Fibroblast of skin of scalp (primary cell): ENCODE measurements at places on chromosomes 1 and 21.

- DNase-seq, result no peak
Measured at GRCh38 chr21:36403713-36404112, 18.5 kb downstream of the CHAF1B start.

- no peak for DNase-seq
Measured at GRCh38 chr21:42564561-42564971, 50.9 kb downstream of the SLC37A1 start.

GRCh38 chr1:216923601-216924000 is 200.4 kb upstream of the ESRRG start:
- DNase-seq, result no peak

DNA sequence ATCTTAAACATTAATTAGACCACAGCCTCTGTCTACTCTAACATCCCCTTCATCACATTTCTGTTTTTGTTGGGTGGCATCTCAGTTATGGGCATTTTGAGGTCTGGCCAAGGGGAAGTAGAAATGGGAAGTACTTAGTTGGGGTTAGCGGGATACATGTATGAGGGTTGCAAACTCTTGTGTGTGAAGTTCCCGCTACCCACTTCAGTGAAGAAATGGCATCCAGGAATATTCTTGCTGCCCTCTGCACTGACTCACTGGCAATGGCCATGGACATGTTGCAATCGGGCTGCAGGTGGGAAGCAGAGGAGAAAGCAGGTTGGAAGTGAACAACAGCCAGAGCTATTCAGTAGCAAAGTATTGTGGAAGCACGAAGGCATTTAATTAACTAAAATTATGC is 7.4 kb downstream of the CD48 start:
- DNase-seq, result no peak

- no peak for DNase-seq
Measured at GRCh38 chr1:19156676-19157075, 53.4 kb downstream of the UBR4 start.

GRCh38 chr1:151991663-151992302 is 1.9 kb downstream of the S100A10 start:
- peak; percentile 14 for DNase-seq

- DNase-seq, result no peak
Measured at GRCh38 chr21:31418377-31419001, 74.4 kb upstream of the TIAM1 start.
